Stimulated activated CD4-positive, alpha-beta T cell treated with anti-CD3 and anti-CD28 coated beads, TNF-alpha, amount 100 ng/mL, for 4 hours (primary cell): ENCODE measurements at places on chromosomes 12 and 14.

GRCh38 chr14:36925094-36925493 is 247.3 kb downstream of the SLC25A21 start:
- DNase-seq: no peak

GRCh38 chr12:111174251-111174960 is 194.5 kb downstream of the PHETA1 start:
- DNase-seq: no peak

GRCh38 chr12:16112612-16113560 is 164.6 kb downstream of the SLC15A5 start:
- DNase-seq: no peak

DNA sequence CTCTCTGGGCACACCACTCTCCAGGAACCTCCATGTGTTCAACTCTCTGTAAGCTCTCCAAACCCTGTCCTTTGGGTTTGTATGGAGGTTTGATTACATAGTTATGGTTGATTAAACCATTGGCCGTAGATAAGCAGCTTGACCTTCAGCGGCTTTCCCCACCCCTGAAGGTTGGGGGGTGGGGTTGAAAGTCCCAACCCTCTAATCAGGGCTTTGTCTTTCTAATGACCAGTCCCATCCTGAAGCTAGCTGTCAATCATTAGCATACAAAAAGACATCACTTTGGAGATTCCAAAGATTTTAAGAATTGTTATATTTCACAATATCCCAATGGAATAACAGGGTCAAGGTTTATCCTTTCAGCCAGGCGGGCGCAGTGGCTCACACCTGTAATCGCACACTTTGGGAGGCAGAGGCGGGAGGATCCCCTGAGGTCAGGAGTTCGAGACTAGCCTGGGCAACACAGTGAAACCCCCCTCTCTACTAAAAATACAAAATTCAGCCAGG is 8.4 kb downstream of the FAM186A start:
- no peak for DNase-seq

- no peak for DNase-seq
Measured at GRCh38 chr14:37584211-37585100, 10.6 kb downstream of the FOXA1 start.
